Muscle of leg (tissue), 16 donors: ENCODE measurements at places on chromosomes 7 and 10.

DNA sequence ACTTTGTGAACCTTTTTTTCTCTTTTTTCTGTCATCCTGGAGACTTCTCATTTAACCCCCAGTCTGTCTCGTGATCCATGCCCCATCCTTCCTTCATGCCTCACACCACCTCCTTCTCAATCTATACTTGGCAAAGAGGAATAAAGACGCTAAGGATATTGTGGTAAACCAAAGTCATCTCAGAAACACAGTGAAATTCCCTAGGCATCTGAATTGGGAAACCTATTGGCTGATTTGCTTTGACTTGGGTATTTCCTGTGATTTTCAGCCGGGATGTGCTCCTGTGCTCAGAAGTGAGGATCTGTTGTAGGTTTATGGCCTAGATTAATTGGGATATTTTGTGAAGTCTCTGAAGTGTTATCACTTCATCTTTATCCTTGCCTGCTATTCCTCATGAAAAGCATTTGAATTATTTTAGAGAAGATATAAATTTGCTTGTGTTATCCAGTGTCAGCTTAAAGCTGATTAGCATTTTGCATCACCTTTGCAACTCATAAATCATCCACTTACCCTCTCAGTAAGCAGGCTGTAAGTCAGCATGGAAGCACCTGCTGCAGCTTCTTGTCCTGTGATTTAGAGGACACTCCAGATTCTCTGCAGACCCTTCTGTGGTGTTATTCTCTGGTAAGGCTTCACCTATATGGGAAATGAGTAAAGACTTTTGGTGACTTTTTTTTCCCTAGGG, 138.0 kb downstream of the AUTS2 start:
- DNase-seq: no peak

GRCh38 chr10:125343118-125343925, 183.0 kb upstream of the CTBP2 start:
- DNase-seq: no peak

DNA sequence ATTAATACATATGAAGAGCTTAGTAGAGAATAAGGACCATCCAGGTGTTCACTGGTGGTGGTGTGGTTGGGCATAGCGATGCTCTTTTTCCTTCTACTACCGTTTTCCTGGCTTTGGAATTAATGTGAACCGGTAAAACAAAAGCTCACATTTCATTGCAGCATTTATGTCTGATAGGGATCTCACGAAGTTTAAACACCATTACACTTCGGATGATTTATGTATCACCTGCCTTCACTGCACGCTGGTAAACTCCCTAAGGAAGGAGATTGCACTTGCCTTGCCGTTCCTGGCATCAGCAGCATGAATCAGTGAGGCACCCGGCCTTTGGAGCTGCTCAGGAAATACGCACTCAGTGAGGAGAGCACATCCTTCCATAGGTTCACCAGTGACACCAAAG, 47.5 kb downstream of the WIPF3 start:
- peak; percentile 33 for DNase-seq

- DNase-seq: no peak
Observed at GRCh38 chr10:43403911-43404703, 4.9 kb downstream of the HNRNPF start.

- DNase-seq: no peak
Observed at GRCh38 chr10:71419750-71420149, 23.0 kb downstream of the CDH23 start.

DNA sequence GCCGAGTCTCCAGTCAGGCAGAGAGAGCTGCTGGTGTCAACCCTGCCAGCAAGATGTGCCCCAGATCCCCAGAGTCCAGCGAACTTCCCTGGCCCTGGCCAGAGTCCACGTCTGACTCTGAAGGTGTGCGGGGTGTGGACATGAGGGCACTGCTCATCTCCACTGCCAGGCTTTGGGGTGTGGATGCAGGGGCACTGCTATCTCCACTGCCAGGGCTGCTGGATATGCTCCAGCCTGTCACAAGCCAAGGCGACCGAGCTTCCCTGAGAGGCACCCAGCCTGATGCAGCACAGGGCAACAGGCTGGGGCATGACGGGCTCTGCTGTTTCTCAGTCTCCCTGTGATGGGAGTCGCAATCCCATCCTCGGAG, 596.8 kb downstream of the PTPRN2 start:
- DNase-seq: no peak

- no peak for DNase-seq
Observed at GRCh38 chr10:43044448-43044921, 32.4 kb upstream of the RET start.

GRCh38 chr7:114160925-114161324, 242.1 kb upstream of the PPP1R3A start:
- DNase-seq: peak; percentile 25

GRCh38 chr10:123269675-123270074, 115.5 kb downstream of the BUB3 start:
- DNase-seq: no peak

DNA sequence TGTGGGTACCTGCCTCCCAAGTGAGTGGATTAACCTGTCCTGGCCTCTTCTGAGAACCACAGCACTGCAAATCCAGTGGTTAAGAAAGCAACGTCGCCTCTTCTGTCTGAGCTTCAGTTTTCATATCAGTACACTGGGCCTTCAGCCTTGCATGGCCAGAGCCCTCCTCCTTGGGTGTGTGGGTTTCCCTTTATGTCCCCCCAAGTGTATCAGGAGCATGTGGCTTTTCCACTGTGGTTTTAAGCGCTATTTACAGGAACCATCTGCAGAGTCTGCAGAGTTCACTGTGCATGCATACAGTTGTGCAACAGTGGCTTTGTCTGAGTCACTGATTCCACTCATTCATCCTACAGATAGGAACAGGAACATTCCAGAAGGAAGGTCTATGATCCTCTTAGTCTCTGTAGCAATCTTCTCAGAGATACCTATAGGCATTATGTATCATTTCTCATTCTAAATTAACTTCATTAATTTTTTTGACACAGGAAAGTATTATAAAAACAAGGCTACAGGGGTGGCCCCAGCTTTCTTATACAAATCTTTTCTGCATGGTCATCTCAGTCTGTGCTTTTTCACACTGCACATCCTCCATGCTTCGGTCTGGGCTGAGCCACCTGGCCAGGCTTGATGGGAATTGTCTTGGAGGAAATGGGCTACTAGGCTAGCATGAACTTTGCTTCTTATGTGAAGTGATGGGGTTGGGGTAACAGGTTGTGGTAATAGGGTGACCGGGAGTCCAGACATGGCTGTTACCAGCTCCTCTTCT, 17.1 kb downstream of the MBL2 start:
- peak; percentile 63 for DNase-seq

- DNase-seq: no peak
Observed at GRCh38 chr7:147664541-147664940, 926.0 kb upstream of the C7orf33 start.

- DNase-seq: no peak
Observed at GRCh38 chr7:6630007-6630849, 6.9 kb upstream of the ZNF316 start.

DNA sequence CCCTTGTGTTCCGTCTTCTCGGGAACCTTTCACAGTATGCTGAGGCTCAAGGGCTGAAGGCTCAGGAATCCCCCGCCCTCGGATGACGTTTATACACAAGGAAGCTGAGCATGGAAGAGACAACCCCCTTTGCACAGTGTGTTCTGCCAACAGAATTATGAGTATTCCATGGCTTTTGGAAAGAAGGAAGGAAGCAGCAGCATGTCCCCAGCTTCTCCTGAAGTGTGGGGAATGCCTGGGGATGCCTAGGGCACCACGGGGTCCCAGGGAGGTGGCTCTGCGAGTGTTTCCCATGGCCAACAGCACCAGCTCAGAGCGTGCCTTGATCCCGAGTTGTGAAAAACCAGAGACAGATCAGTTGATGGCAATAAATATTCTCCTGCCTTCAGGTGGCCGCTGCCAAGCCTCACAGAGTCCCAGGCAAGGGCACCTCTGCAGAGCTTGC, 88.8 kb upstream of the DDC start:
- DNase-seq: peak; percentile 95

DNA sequence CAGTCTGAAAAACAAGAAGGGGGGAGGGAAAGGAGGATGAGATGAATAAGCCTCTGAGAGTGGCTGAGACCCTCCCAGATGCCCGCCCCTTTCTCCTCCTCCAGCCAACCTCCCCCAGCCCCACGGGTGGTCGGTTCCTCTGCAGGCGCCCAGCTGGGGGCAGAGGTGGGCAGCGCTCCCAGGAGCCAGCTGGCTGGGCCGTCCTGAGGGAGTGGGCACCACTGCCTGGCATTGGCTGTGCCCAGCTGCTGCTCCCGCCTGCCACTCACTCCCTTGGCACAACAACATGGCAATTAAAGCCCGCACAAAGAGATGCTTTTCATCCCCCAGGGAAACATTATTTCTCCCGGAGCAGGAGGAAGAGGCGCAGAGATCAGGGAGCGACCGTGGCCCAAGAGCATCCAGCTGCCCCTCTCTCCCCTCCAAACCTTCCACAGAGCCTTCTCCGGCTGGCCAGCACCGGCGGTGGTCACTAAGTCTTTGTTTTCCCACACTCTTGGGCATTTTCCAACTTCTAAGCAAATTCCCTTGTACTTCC, 107.2 kb downstream of the SPDYE5 start:
- peak; percentile 84 for DNase-seq

- peak; percentile 52 for DNase-seq
Observed at GRCh38 chr7:151705636-151706276, 171.2 kb downstream of the PRKAG2 start.

DNA sequence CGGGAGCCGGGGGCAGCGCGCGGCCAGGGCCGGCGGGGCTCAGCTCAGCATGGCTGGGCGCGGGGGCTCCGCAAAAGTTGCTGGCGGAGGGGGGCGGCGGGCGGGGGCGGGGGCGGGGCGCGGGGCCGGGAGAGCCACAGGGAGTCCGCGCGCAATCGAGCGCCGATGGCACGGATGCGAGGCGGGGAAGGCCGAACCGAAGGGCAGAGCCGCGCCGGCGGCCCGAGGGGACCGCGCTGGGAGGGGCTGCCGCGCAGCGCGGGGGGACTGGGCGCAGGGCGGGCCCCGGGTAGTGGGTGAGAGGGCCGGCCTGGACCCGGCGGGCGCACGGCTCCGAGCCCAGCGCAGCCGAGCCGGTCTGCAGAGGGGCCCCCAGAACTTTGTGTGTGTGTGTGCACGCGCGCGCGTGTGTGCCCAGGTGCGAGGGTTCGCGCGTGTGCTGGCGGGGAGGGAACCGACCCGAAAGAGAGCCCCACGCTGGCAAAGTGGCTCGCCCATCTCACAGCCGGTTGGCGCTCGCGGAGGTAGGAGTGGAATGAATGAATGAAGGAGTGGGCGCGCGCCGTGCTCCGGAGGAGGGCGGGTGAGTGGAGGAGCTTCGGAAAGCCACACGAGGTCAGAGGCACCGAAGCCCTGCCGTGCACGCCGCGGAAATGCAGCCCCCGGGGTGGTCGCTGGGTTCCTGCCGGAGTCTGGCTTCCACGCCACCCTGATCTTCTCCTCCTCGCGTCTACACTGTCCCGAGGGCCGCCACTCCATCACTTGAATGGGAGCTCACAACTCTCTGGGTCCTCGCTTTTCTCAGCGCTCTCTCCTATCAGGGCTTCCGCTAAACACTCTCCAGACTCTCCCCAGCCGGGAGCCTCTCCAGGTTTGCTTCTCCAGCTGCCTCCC, at the start of gene HIPK2:
Gene HIPK2, minus strand, starts transcription at position 51 of the 894 bp plus-strand sequence. CDS start 375 bp downstream, outside the sequence.
- DNase-seq: peak; percentile 93

- DNase-seq: no peak
Observed at GRCh38 chr7:122467661-122468449, 163.3 kb upstream of the FEZF1 start.

- DNase-seq: no peak
Observed at GRCh38 chr10:97069576-97070362, 116.0 kb downstream of the SLIT1 start.

DNA sequence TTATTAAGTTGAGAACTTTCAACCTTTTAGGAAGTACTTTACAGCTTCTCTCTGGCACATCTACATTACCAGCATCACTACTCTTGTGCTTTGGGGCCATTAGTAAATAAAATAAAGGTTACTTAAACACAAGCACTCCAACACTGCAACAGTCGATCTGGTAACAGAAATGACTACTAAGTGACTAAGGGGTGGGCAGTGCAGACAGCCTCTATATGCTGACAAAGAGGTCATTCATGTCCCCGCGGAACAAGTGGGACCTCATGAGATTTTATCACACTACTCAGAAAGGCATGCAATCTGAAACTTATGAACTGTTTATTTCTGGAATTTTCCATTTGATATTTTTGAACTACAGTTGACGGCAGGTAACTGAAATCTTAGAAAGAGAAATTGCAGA, 111.3 kb upstream of the DNAJB12 start:
- DNase-seq: no peak

GRCh38 chr7:101961811-101962210, 144.4 kb downstream of the CUX1 start:
- DNase-seq: peak; percentile 62
